Esophagus muscularis mucosa (tissue), 4 donors: ENCODE measurements at places on chromosomes 5 and 9. TPM values are rescaled to one million over a fixed set of nuclear protein-coding genes. Genes with fewer than 3 reads are reported as not detected.

PLCXD3 gene
- total RNA-seq: 3.0 TPM

SEC16A gene
- 43.2 TPM for total RNA-seq

ACOT12 gene
- not detected for total RNA-seq

AGTPBP1 gene
- 23.3 TPM for total RNA-seq

PTGDS gene
- 25.7 TPM for total RNA-seq

ADCY2 gene
- total RNA-seq: 5.1 TPM
